ENCODE measurements at places on chromosomes 3 and 15.

- no peak for DNase-seq
These were observed 205.4 kb upstream of the UBE2E1 start for GRCh38 chr3:23600167-23600871.

- DNase-seq: no peak
These were observed 535.7 kb downstream of the AGBL1 start for GRCh38 chr15:86615411-86615810.

GRCh38 chr3:33807191-33807590 is 8.8 kb downstream of the PDCD6IP start:
- DNase-seq: no peak

DNA sequence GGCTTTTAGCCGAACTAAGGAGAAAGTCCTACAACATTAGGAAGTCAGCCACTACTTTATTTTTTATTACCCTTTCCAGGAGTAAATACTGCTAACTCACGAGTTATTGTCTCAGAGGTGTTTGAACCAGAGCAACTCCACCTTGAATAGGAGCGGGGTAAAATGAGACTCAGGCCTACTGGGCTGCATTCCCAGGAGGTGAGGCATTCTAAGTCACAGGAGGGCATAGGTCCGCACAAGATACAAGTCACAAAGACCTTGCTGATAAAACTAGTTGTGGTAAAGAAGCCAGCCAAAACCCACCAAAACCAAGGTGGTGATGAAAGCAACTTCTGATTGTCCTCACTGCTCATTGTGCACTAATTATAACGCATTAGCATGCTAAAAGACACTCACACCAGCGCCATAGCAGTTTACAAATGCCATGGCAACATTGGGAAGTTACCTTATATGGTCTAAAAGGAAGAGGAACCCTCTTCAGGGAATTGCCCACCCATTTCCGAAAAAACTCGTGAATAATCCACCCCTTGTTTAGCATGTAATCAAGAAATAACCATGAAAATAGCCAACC is 555.9 kb downstream of the IGSF11 start:
- no peak for DNase-seq

GRCh38 chr15:95263751-95264150 is 1032.4 kb downstream of the MCTP2 start:
- DNase-seq: no peak

DNA sequence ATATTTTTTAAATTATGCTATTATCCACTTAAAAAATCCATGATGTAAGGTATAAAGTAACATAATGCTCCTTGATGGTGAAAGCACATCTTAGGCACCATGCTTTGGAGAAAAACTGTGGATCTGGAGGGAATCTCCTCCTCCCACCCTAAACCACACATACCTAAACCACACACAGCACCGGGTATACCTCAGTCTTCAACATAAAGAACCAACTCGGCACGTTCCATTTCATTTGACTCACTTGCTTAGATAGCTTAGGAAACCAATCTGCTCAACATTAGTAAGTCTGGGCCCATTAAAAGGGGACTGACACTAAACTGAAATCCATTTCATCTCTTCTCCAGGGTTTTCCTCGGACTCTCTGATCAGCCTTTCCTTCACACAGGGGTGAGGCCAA is 945.7 kb upstream of the CFAP20DC start:
- DNase-seq: no peak

DNA sequence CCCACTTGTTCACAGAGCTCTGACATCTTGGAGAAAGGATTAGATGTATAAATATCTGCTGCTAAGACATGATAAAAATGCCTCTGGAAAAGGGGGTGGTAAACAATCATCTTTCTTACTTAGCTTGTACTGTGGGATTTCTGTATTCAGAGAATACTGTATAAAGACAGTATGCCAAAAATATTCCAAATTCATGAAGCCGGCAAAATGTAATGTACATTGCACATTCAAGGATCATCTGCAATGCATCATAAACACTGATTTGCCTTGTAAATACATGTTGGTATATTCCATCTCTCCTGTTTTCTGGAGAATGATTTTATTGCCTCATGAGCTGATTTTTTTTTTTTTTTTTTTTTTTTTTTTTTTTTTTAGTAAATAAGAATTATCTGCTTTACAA is 355.3 kb downstream of the ROBO1 start:
- DNase-seq: no peak

- no peak for DNase-seq
These were observed 57.4 kb upstream of the BDH1 start for GRCh38 chr3:197613199-197613598.

DNA sequence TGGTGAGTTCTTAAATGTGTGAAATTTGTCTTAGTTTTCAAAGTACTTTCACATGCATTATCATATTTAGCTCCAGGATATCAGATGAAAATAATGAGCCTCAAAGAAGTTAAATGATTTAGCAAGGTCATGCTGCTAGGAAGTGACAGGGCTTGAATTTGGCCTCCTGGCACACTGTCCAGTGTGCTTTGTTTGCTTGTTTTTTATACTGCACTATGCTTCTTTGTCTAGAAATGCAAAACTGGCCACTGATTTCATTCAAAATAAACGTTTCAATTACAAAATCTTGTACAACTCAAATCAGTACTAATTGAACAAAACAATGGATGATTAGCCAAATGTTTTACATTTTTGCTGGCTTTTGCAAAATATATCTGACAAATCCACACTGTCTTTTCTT is 583.3 kb upstream of the CBLB start:
- DNase-seq: no peak

- no peak for DNase-seq
These were observed 296.6 kb upstream of the MME start for GRCh38 chr3:154783521-154783931.

- no peak for DNase-seq
These were observed 534.9 kb upstream of the ARRDC4 start for GRCh38 chr15:97425596-97425995.

DNA sequence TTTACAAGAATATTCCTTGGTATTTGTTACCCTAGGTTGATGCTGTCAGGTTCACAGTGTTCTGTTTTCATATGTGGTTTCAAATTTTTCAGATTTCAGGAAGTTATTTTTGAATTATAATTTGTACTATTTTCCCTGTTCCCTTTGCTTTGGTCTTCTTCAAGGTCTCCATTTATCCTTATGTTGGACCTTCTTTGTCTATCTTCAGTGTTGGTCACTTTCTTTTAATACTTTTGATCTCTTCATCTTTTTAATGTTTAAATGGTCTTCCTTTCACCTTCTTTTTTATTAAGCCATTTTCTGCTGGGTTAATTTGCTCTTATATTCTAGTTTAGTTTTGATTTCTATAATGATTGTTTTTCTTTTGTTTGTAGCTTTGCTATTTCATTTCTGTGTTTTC is 61.3 kb downstream of the KLHL25 start:
- no peak for DNase-seq

- DNase-seq: no peak
These were observed 38.2 kb downstream of the ALS2CL start for GRCh38 chr3:46655271-46655670.

- DNase-seq: no peak
These were observed 1.3 kb downstream of the FEM1B start for GRCh38 chr15:68278595-68279405.

GRCh38 chr15:88623061-88623460 is 1.9 kb downstream of the AEN start:
- no peak for DNase-seq

- no peak for DNase-seq
These were observed 44.0 kb downstream of the EIF4E3 start for GRCh38 chr3:71681224-71681668.

GRCh38 chr3:133734305-133734704 is 11.9 kb upstream of the TF start:
- DNase-seq: no peak

GRCh38 chr3:16741890-16742289 is 136.7 kb upstream of the DAZL start:
- no peak for DNase-seq

DNA sequence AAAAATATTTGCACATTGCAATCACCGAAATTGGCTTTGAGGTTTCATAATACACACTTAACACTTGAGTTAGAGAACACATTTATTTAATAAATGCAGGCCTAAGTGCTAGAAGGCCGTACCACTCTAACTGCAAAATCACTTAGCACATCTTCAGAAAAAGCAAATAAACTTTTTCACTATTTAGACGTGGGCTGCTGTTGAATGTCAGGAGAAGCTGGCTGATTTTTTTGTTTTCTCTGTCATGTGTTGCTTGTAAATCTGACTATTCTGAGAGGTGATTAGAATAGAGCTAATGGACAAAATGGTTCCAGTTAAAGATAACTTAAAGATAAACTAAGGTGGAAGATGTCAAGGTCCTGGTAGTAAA is 265.1 kb downstream of the FOXP1 start:
- no peak for DNase-seq

GRCh38 chr3:192026661-192027060 is 565.7 kb downstream of the PYDC2 start:
- DNase-seq: no peak

DNA sequence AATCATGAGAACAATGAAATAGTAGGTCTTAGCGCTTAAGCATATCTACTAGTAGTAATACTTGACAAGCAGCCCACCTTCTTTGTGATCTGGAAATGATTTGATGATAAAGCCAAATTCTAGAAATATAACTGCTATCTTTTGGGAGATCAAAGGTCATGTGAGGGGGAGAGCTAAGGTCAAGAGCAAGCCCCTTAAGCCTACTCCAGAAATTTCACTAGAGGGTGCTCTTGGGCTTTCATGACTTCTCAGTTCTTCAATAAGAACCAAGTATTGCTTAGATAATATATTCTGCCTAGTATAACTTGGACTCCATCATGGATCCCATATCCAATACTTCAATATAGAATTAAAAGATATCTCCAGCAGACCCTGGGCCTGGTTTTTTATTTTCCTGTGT is 319.6 kb downstream of the ZBTB20 start:
- no peak for DNase-seq

GRCh38 chr3:56423661-56424099 is 44.6 kb downstream of the ERC2 start:
- no peak for DNase-seq

DNA sequence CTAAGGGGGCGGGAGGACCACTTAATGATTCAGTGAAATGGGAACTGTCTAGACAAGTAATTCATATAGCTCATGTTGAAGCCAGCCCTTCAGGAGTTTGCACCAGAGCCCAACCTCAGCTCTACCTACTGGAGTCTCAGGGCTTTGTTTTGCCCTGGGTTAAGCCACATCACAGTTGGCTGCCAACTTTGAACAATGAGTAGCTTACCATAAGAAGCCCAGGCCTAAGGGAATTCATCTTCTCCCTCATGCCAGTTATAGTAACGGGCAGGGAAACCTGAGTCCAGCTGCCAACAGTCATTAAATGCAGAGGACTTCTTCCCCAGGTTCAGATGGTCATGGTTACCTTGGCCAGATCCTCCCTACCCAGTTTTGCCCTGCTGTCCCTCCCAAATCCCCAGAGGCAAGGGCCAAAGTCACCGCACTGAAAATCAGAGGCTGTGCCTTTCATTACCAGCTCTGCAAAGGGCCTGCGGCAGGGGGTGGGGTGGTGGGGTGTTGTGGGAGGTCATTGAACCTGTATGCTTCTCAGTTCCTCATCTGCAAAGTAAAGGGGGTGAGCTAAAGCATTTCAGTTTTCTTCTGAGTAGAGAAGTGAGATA is 302.2 kb upstream of the NR2E3 start:
- no peak for DNase-seq

- no peak for DNase-seq
These were observed 104.4 kb downstream of the FMN1 start for GRCh38 chr15:33089878-33090757.

DNA sequence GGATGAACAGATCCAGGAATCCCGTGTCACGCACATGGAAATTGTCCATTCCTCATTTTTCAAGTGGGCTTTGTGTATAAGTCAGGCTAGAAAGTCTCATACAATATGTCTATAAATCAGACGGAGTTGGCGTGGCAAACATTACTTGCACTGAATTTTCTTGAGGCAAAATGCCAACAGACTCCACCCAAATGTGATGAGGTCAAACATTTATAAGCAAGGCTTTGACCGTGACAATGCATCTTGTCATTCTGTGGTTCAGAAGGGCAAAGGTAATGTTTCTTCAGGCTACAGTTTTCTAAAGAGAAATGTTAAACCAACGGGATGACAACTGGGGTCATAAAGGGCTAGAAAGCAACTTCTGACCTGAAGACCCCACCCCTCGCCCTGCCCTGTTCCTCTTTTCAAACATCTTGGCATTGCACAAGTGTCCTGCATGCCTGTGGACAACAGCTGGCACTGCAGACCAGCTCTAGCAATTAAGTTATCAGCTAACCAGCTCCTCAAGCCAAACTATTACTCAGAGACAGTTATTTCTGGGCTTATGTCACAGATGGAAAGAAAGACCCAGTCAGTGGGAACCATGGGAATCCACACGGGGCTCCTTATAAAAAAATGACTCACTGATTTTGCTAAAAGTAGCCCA is 36.5 kb upstream of the SPTBN5 start:
- DNase-seq: no peak

- no peak for DNase-seq
These were observed 53.9 kb downstream of the LINGO1 start for GRCh38 chr15:77578641-77579372.

DNA sequence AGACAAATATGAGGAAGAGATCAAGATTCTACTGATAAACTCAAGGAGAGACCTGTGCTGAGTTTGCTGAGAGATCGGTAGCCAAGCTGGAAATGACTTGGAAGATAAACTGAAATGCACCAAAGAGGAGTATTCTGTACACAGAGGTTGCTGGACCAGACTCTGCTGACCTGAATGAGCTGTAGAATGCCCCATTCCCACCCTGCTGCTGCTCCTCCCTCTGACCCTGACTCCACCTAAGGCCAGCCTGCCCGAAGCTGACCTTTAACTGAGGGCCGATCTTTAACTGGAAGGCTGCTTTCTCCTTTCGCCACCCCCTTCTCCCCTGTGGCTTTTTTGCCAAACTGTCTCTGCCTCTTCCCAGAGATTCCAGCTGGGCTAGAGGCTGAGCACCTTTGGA is 34.6 kb downstream of the CDIN1 start:
- no peak for DNase-seq

- DNase-seq: no peak
These were observed 27.3 kb downstream of the NPTN start for GRCh38 chr15:73605759-73606436.

- DNase-seq: no peak
These were observed at the start of gene DAZL for GRCh38 chr3:16604887-16605602. DAZL (minus strand) TSS chr3:16605423; CDS start chr3:16605205, 218 bp downstream.

- no peak for DNase-seq
These were observed 64.1 kb downstream of the TLE3 start for GRCh38 chr15:70033529-70034140.

GRCh38 chr3:129286081-129286480 is 7.4 kb downstream of the HMCES start:
- DNase-seq: no peak

DNA sequence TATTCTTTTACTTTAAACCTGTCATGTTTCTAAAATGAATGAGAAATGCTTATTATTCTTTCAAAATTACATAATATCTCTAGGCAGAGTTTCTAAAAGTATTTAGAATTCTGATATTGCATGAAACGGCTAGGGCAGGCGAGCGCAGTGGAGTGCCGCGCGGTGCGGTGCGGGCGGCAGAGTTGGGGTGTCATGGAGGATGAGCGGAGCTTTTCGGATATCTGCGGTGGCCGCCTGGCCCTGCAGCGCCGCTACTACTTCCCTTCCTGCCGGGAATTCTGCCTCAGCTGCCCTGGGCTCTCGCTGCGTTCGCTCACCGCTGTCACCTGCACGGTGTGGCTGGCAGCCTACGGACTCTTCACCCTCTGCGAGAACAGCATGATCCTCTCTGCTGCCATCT is 12.6 kb downstream of the BNIP2 start:
- DNase-seq: no peak

- no peak for DNase-seq
These were observed 64.8 kb downstream of the FBN1 start for GRCh38 chr15:48580736-48581135.

GRCh38 chr15:36370731-36371112 is 208.7 kb upstream of the CDIN1 start:
- DNase-seq: no peak

All from stimulated activated CD4-positive, alpha-beta T cell treated with anti-CD3 and anti-CD28 coated beads, Interleukin-1b, Interleukin-23, amount 100 ng/mL, for 1 hour (primary cell).